Stimulated activated CD8-positive, alpha-beta memory T cell treated with anti-CD3 and anti-CD28 coated beads, Interleukin-2, amount 100 ng/mL, for 48 hours (primary cell): ENCODE measurements at places on chromosomes 7 and 10.

GRCh38 chr10:55929291-55929690 is 431.8 kb downstream of the ZWINT start:
- DNase-seq = no peak

DNA sequence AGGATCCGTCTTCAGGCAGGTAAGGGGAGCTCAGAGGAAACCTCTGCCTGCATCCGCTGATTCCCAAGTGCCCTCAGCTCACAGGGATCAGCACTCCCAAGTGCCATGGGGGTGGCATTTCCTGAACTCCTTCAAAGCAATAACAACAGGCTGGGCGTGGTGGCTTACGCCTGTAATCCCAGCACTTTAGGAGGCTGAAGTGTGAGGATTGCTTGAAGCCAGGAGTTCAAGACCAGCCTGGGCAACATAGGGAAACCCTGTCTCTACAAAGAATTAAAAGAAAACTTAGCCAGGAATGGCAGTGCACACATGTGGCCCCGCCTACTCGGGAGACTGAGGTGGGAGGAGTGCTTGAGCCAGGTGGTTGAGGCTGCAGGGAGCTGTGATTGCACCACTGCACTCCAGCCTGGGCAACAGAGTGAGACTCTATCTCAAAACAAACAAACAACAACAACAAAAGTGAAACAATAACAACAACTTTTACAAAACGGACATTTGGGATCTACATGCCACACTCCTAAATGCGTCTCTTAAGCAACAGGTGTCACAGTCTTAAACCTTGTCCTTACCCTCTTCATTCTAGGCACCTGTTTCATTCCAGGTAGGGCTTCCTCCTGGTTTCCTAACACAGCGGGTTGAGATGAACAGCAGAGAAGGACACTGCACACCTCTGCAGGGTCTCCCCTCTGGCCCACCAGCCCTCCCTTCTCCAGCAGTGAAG is 73.8 kb downstream of the PAXIP1 start:
- DNase-seq = no peak

DNA sequence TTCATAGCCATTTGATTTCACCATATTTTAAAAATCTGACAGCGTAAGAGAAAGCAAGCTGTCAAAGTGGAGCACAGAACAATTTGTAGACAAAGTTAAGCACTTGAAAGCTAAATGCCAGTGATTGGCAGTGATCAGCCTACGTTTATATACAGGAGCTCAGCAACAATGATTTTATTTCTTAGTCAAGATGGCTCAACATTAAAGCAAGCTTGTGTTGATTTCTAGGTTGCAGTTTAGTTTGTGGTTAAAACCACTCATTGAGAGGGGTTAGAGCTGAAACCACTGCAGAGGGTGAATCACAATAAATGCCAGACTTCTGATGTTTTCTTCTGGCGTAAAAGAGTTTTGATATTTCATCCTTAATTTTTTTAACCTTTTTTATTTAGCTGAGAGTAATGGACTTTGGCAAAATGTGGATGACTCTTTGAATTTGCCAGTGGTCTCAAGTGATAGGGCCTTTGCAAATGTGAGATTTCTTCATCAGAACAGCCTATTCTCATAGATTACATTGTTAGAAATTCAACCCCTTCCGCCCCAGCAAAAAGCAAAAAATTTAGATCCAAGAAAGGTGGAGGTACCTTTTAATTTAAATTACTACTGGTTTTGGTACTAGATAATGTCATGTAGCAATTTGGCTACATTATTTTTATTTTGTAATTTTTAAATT is 73.8 kb downstream of the SHOC2 start:
- no peak for DNase-seq

GRCh38 chr7:99381664-99382075 is 7.1 kb downstream of the ARPC1B start:
- no peak for DNase-seq

DNA sequence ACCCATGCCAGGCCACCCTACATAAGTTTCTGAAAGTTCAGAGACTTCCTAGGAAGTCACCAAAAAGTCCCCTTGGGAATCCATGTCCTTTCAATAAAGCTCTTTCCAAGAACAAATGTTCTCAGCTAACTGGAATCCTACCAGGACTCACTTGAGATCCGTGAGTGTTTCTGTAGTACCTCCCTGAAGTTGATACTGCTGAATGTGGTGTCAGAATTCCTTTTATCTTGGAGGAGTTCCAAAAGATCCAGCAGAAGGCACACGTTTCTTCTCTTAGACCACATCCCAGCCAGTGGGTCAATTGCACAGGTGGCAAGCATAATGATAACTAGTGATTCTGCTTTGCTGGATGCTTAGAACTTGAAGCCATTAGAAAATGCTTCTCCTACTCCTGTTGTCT is 689.7 kb upstream of the IGFBP3 start:
- DNase-seq = no peak

DNA sequence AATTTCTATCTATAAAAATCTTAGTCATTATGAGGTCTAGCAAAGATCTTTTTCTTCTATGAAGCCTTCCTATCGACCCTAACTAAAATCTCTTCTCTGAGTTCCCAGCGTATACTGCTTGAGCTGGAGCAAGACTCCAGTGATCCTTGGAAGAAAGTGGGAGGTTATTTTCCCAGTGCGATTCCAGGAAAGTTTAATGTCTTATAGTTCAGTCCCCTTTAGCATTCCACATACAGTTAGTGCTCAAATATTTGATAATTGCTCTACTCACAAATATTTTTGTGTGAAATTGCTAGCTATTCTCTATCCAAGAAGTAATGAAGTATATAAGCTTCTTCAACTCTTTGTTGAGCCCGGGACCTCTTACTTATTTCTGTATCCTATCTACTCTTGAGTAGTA is 47.7 kb downstream of the ZEB1 start:
- no peak for DNase-seq

DNA sequence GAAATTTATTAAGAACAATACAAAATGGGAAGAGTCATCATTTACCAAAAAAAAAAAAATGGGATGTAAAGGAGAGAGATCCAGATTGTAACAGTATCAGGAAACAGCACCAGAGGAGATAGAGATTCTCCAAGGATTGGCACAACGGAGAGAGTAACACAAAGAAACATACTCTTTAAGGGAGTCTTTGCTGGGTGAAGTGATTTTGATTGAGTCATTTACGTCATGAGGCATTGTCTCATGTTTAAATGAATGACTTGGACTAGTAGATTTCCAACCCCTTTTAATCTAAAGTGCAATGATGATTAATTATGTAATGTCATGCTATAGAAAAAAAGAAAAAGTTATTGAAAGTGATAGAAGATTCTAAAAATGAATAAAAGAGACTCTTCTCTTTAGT is 68.8 kb downstream of the ITGB8 start:
- DNase-seq = no peak

DNA sequence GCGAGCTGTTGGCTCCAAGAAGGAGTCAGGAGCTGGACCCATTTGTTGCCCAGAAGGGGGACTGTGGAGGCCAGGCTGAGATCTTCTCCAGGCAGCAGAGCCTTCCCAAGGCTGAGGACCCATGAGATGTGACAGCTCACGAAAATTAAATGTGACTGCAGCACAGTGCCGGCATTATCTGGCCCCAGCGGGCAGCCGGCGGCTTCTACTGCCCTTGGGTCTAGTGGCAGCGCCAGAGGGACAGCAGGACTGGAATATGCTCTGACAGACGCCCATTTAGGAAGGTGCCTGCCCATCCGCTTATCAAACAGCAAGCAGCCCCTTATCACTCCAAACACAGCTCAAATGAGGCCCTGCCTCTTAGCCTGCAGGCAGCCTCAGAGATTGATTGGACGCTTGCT is 122.9 kb upstream of the LYZL2 start:
- DNase-seq = no peak

DNA sequence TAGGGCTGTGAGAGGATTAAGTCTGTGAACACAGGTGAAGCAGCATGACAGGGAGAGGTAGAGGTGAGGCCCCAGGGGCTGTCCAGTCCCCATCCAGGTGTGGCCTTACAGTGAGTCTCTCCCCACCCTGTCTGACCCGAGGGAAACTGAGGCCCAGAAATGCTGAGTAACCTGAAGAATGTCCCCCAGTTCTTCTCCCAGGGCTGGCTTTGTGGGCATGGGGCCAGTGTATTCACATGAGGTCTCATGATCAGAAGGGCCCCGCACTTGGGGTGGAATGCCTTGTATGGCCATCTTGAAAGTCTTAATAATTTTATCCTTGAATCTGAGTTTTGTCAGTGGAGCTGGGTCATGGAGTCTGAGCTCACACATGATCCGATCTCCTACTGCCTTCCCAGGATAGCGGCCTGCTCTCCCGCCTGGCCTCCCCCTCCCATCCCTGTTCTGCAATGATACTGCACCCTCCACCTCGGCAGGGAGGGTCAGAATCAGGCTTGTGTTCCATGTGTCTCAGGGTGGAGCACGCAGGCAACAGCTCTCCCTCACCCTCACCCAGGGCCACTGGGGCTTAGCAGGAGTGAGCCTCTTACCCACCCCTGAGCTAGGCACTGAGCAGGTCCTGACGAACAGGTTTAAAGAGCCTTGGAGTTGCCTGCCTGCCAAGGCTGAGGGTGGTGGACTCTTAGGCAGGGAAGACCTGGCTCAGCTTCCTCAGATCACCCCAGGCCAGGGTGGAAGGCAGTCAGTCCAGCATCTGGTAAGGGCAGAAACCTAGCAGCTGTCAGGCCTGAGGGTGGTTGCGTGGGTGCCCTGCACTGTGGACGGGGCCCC is 41.4 kb upstream of the NPFFR1 start:
- no peak for DNase-seq

DNA sequence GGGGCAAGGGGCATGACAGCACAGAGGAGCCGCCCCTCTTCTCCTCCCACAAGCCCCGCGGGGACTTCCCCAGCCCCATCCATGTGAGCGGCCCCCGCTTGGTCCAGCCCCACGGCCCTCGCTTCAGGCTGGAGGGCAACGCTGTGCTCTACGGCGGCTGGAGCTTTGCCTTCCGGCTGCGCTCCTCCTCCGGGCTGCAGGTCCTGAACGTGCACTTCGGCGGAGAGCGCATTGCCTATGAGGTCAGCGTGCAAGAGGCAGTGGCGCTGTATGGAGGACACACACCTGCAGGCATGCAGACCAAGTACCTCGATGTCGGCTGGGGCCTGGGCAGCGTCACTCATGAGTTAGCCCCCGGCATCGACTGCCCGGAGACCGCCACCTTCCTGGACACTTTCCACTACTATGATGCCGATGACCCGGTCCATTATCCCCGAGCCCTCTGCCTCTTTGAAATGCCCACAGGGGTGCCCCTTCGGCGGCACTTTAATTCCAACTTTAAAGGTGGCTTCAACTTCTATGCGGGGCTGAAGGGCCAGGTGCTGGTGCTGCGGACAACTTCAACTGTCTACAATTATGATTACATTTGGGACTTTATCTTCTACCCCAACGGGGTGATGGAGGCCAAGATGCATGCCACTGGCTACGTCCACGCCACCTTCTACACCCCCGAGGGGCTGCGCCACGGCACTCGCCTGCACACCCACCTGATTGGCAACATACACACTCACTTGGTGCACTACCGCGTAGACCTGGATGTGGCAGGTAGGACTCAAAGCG is 5.1 kb downstream of the AOC1 start:
- no peak for DNase-seq

DNA sequence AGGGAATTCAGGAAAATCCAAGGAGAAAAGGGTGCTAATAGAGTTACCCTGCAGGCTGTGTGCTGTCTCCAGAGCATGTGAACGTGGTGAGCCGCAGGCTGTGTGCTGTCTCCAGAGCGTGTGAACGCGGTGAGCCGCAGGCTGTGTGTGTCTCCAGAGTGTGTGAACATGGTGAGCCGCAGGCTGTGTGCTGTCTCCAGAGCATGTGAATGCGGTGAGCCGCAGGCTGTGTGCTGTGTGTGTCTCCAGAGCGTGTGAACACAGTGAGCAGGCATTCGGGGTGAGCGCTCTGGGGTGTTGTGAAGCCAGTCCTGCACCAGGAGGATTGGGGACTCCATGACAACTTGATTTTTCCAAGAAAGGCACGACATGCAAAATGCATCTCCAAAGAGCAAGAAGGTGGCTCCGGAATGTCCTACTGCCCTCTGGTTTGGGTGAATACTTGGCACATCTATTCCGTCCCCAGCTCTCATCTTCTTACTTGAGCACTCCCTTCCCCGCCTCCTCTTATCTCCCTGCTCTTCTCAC is 407.9 kb upstream of the SHH start:
- no peak for DNase-seq

DNA sequence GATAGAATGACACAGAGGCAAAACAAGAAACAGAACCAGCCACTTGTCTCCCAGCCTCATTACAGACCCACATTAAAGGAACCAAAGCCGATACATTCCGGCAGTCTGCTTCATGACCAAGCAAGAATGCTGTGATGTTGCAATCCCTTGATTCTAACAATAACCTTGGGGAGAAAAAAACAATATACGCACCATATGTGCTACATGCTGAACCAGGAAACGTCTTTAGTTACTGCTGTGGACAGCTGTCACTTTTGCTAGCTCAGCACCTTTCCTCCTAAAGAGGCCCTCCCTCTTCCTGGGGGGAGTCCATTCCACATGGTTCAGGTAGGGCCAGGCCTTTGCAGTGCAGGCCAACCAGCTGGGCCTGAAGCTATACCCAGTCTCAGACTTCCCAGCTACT is 79.1 kb downstream of the PRTFDC1 start:
- no peak for DNase-seq

- DNase-seq = peak; percentile 36
Measured at GRCh38 chr7:105806592-105807447, 69.6 kb downstream of the ATXN7L1 start.

DNA sequence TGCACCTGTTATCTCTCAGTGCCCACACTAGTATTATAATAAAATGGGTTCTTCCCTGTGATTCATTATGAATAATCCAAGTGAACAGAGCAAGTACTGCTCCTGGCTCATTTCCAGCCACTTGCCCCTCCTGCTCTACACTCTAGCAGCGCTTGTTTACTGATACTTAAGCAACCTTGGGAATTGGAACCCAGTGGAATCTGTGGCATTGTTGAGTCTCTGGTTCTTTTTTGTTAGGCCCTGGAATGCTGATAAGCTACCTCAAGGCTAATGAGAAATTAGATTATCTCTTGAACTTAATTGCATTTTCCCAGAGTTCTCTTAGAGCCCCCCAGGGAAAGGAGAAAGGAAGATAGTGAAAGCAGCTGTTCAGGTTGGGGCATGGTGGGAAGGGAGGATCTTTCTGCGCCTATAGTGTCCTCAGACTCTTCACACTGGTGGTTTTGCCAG is 34.0 kb downstream of the PRKAR2B start:
- no peak for DNase-seq

GRCh38 chr10:119613741-119614140 is 17.0 kb upstream of the TIAL1 start:
- no peak for DNase-seq

- DNase-seq = no peak
Measured at GRCh38 chr10:5468262-5469106, 30.9 kb downstream of the CALML5 start.

DNA sequence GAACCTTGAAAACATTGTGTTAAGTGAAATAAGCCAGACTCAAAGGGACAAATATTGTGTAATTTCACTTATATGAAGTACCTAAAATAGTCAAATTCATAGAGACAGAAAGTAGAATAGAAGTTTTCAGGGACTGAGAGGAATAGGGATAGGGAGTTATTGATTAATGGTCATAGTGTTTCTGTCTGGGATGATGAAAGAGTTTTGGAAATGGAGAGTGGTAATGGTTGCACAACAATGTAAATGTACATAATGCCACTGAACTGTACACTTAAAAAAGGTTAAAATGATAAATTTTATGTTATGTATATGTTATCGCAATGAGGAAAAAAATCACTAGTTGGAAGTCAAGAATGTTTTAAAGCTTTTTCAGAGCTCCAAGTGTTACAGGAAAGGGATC is 33.5 kb upstream of the IMMP2L start:
- no peak for DNase-seq
